Heart right ventricle (tissue), 16 donors: ENCODE measurements at places on chromosomes 2 and 18. TPM values are rescaled to one million over a fixed set of nuclear protein-coding genes. Genes with fewer than 3 reads are reported as not detected.

- DNase-seq = no peak
Observed at GRCh38 chr18:51150113-51150700, 47.3 kb downstream of the MEX3C start.

DNA sequence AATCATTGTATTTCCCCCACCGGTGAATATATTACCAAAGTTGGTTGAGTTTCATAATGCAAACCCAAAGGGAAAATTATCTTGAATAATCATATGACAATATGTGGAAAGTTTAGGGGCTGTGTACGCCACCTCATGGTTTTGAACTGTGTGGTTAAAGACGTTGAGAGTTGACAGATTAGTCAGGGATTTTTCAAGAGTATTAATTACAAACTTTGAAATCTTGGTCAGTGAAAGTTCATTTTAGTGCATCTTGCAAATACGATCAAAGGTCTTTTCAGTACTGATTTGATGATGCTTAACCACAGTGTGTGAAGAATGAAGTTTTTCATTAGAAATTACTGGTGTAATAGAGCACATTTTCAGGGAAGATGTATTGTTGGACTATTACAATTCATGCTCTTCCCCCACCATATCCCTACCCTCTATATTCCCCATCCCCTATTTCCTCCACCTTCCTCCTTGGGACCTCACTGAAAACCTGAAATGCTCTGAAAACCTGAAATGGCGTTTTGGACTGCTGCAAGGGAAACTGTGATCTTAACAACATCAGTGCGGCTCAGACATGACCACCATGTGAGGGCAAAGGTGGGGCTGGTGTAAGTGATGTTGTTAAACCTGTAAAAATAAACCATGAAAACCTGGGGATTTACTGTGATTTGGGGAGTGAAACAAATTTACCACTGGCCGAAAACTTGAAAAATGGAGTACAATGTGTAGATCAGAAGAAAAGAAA lies 4.5 kb upstream of the BCL2L11 start:
- DNase-seq = no peak

- DNase-seq = no peak
Observed at GRCh38 chr2:156327835-156328695, 4.5 kb downstream of the NR4A2 start.

DNA sequence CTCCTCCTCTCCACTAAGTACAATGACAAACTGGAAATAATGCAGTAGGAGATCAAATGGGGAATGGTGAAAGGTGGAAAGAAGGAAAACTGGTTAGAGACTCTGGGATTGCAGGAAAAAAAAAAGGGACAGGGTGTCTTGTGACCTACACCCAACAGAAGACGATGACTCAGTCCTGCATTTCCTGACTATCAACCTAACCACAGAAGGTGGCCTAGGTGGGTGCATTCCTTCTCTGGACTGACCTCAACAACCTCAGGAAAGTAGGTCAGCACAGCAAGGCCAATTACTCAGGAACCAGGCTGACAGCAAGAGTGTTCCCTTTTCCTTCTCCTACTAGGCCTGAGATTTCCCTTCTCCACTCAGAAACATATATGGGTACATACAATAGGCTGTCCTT lies 1386.4 kb upstream of the ZEB2 start:
- no peak for DNase-seq

- DNase-seq = no peak
Observed at GRCh38 chr2:71735676-71736075, 282.3 kb downstream of the DYSF start.

The FAM161A gene
- 1.4 TPM for total RNA-seq

The TMEM198 gene
- total RNA-seq = 3.2 TPM
